HFFc6 (cell line): ENCODE measurements at places on chromosomes 5 and 9. TPM values are rescaled to one million over a fixed set of nuclear protein-coding genes. Genes with fewer than 3 reads are reported as not detected.

PBX3 gene
- total RNA-seq = 29.2 to 42.9 TPM (median 37.5 TPM) in 3 replicates

SPINK4 gene
- total RNA-seq = not detected in 2 replicates

BHMT2 gene
- 0.50 TPM in 1 of 3 replicates, not detected in the others for total RNA-seq

PCDHGA8 gene
- total RNA-seq = 0.68 and 0.85 TPM in 2 replicates

SPATA31C1 gene
- not detected in 3 replicates for total RNA-seq

SPINK13 gene
- total RNA-seq = not detected in 3 replicates

HDAC3 gene
- total RNA-seq = 49.4 to 52.6 TPM (median 49.8 TPM) in 3 replicates

PCDHGA2 gene
- total RNA-seq = 1.6 to 4.4 TPM (median 3.1 TPM) in 3 replicates

GRCh38 chr9:122127396-122127798 is 32.2 kb downstream of the NDUFA8 start:
- no peak overlapping the region for H3K27ac ChIP-seq
- peak overlapping the region; percentile 18; the same call in 1 of the 2 replicates for H3K4me3 ChIP-seq
- DNase-seq = no peak
- no peaks in the 10 kb centered on the region for H3K36me3 ChIP-seq
- H3K4me1 ChIP-seq = peaks cover 24% of the 10 kb centered on the region

- H3K4me3 ChIP-seq = no peak overlapping the region
- H3K27me3 ChIP-seq = peaks cover 12% of the 10 kb centered on the region
- no peaks in the 10 kb centered on the region for H3K36me3 ChIP-seq
- no peak for DNase-seq
- H3K27ac ChIP-seq = no peak overlapping the region
- H3K4me1 ChIP-seq = peaks cover 19% of the 10 kb centered on the region
These were observed 32.7 kb downstream of the MORN5 start for GRCh38 chr9:122192261-122192875.

GRCh38 chr9:89166852-89167251 is 11.8 kb downstream of the SHC3 start:
- DNase-seq = no peak
- no peak overlapping the region for H3K4me3 ChIP-seq
- peaks cover 10% of the 10 kb centered on the region; the same call in 1 of the 2 replicates for H3K4me1 ChIP-seq
- H3K27ac ChIP-seq = no peak overlapping the region
- no peaks in the 10 kb centered on the region for H3K36me3 ChIP-seq

DNA sequence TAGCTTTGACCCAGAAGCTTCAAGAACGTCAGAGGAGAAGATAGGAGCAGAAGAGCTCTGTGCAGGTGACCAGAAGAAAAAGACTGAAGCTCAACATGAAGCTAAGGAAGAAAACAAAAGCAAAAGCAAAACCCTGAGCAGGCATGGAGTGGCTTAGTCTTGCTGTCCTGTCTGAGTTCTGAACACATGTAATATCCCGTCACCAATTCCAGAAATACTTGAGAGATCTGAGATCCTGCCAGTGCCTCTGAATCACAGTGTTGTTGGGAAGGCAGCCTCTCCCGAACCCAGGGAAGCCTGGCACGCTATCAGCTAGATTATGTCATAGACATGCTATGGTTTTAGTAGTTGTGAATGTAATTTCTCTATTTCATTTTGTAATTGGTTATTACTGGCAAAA is 235.7 kb downstream of the ICE1 start:
- H3K27me3 ChIP-seq = no peaks in the 10 kb centered on the region; the same call in 1 of the 2 replicates
- H3K4me3 ChIP-seq = no peak overlapping the region
- peaks cover 9% of the 10 kb centered on the region for H3K36me3 ChIP-seq
- H3K27ac ChIP-seq = no peak overlapping the region
- H3K4me1 ChIP-seq = no peaks in the 10 kb centered on the region

DNA sequence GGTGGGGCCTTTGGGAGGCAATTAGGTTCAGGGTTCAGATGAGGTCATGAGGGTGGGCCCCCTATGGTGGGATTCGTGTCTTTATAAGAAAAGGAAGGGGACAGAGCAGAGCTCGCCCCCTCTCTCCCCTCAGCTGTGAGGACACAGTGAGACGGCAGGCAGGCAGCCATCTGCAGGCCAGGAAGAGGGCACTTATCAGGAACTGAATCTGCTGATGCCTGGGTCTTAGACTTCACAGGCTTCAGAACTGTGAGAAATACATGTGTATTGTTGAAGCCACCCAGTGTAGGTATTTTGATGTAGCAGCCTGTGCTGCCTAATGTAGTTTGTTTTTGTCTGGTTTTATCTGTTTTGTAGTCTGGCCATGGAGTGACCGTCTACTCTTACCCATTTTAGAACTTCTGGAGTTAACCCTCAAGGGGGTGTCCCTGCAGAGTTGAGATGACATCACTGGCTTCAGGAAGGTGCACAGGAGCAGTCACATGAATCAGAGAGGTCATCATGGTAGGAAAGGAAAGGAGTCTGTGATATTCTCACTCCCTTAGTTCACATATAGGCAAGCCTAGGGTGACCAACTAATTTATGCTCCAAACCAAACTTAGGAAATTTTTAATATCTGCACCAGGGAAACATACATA is 71.0 kb downstream of the LRRC70 start:
- no peak for DNase-seq
- no peaks in the 10 kb centered on the region; the same call in 1 of the 2 replicates for H3K36me3 ChIP-seq
- no peak overlapping the region for H3K4me3 ChIP-seq
- H3K27ac ChIP-seq = no peak overlapping the region
- H3K27me3 ChIP-seq = peaks cover 3% of the 10 kb centered on the region

DNA sequence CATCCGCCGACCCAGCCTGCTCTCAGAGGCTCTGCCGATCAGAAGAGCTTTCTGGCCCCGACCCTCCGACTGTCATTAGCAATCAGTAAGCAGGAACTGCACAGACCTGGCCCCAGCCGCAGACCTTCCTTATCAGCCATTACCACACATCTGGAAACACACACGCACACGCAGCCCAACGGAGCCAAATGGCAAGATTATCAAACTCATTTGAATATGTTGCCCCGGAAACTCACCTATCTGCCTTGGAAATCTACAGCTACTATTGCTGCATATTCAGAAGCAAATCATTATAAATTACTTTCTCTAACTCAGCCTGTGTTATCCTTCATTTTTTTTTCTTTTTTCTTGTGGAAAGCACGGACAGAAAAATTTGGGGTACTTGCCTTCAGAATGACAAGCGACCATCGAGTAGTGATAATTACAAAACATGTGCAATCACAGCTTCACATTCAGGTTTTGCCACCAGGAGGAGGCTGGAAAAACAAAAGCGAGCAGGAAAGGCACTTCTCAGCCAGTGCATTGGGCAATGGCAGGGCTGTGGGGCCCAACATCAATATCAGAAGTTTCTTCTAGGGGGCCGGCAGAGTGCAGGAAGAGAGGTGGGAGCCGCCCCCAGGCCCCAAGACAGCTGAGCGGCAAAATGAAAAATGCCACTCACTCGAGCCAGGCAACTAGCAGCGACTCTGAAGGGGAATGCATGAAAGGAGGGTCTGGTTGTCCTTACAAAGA is 122.3 kb downstream of the VAV2 start:
- no peaks in the 10 kb centered on the region for H3K27me3 ChIP-seq
- no peak for DNase-seq
- peaks cover 19% of the 10 kb centered on the region for H3K36me3 ChIP-seq
- H3K4me3 ChIP-seq = no peak overlapping the region
- peaks cover 20% of the 10 kb centered on the region for H3K4me1 ChIP-seq

GRCh38 chr9:87464110-87464991 is 33.3 kb upstream of the DAPK1 start:
- H3K27ac ChIP-seq = no peak overlapping the region
- H3K36me3 ChIP-seq = no peaks in the 10 kb centered on the region
- DNase-seq = no peak
- no peaks in the 10 kb centered on the region for H3K4me1 ChIP-seq

GRCh38 chr5:168324859-168325630 is 33.6 kb downstream of the WWC1 start:
- H3K36me3 ChIP-seq = no peaks in the 10 kb centered on the region
- H3K27me3 ChIP-seq = peaks cover 4% of the 10 kb centered on the region; the same call in 1 of the 2 replicates
- H3K4me1 ChIP-seq = peaks cover 55% of the 10 kb centered on the region
- DNase-seq = no peak

- peaks cover 8% of the 10 kb centered on the region for H3K36me3 ChIP-seq
- no peak overlapping the region for H3K27ac ChIP-seq
- H3K27me3 ChIP-seq = peaks cover 1% of the 10 kb centered on the region
- H3K4me3 ChIP-seq = no peak overlapping the region
These were observed 25.8 kb downstream of the TJP2 start for GRCh38 chr9:69199769-69200470.

DNA sequence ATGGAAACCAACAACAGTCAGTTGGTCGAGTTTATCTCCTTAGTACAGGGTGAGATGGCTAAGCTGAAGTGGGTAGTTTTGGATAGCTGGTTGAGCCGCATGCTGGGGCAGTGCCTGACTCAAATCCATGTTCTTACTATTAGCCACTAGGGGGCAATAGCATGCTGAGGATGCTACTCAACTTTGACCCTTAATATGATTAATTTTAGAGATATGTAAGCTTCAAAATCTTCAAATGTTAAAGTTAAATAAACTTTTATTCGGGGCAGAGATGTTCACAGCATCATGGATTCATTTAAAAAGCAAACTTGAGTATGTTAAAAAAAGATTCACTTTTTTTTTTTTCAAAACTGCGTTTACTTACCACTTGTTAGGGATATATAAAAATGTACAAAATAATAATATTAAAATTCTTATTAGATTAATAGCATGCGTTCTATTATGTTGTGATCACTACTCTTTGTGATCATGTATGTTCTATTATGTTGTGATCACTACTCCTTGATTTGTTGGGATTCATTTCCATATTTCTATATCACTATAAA is 57.0 kb downstream of the C9orf153 start:
- peaks cover 6% of the 10 kb centered on the region; the same call in 1 of the 2 replicates for H3K4me1 ChIP-seq
- peak; percentile 47 for DNase-seq
- no peak overlapping the region for H3K27ac ChIP-seq
- no peak overlapping the region for H3K4me3 ChIP-seq
- no peaks in the 10 kb centered on the region for H3K36me3 ChIP-seq

GRCh38 chr5:149765932-149766331 is 35.8 kb downstream of the PPARGC1B start:
- peaks cover 25% of the 10 kb centered on the region for H3K27me3 ChIP-seq
- DNase-seq = no peak
- no peak overlapping the region for H3K4me3 ChIP-seq
- 0 out of 2 replicates have a peak, but pooled peaks cover 9% of the 10 kb centered on the region for H3K36me3 ChIP-seq
- H3K4me1 ChIP-seq = no peaks in the 10 kb centered on the region

DNA sequence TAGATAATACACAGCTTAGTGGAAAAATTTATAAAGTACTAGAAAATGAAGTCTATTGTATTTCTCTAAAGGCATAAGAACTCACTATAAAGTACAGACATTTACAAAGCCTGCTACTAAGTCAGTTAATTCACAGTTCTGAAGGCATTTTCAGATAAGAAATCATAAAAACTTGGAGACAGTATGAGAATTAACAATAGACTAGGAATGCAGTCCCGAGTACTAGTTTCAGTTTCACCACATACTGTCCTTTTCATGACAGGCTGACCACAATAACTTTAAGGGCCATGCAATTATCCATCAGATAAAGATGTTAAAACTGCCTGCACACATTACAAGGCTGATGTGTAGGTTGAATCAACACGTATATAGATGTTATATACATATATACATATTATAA is 362.6 kb upstream of the SMC2 start:
- no peak overlapping the region for H3K4me3 ChIP-seq
- H3K27me3 ChIP-seq = no peaks in the 10 kb centered on the region
- no peaks in the 10 kb centered on the region for H3K36me3 ChIP-seq
- no peak for DNase-seq
- no peaks in the 10 kb centered on the region for H3K4me1 ChIP-seq
- H3K27ac ChIP-seq = no peak overlapping the region

DNA sequence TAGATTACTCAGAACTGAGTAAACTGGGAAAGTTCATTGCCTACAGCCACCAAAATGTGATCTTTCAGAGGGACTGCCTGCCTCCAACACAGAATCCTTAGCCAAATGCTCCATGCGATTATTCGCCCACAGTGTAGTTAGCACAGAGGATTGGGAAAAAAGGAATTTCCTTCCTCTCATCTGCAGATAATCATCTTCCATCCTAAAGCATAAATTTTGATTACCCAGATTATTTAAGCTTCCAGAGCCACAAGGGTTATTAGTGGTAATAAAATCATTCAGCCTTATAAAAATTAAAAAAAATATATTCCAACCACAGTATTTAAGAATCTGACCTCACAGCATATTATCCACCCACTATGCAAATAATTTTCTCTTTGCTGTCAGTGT is 285.3 kb upstream of the GRAMD2B start:
- no peak overlapping the region for H3K4me3 ChIP-seq
- peaks cover 10% of the 10 kb centered on the region; the same call in 1 of the 2 replicates for H3K4me1 ChIP-seq
- no peak overlapping the region for H3K27ac ChIP-seq
- DNase-seq = no peak
- no peaks in the 10 kb centered on the region; the same call in 1 of the 2 replicates for H3K27me3 ChIP-seq

- peaks cover 34% of the 10 kb centered on the region for H3K27me3 ChIP-seq
- H3K4me1 ChIP-seq = peaks cover 7% of the 10 kb centered on the region; the same call in 1 of the 2 replicates
- H3K4me3 ChIP-seq = peak overlapping the region; percentile 31; the same call in 1 of the 2 replicates
- DNase-seq = no peak
- no peaks in the 10 kb centered on the region for H3K36me3 ChIP-seq
- H3K27ac ChIP-seq = no peak overlapping the region; the same call in 1 of the 2 replicates
These were observed 268.8 kb upstream of the WWC1 start for GRCh38 chr5:168022446-168023169.

GRCh38 chr9:91255327-91255726 is 106.4 kb downstream of the AUH start:
- no peaks in the 10 kb centered on the region; the same call in none of the 2 replicates for H3K27me3 ChIP-seq
- H3K4me1 ChIP-seq = peaks cover 31% of the 10 kb centered on the region
- peak; percentile 65 for DNase-seq
- H3K36me3 ChIP-seq = no peaks in the 10 kb centered on the region
- peak overlapping the region; percentile 71 for H3K4me3 ChIP-seq

- H3K36me3 ChIP-seq = 0 out of 2 replicates have a peak, but pooled peaks cover 4% of the 10 kb centered on the region
- H3K27me3 ChIP-seq = peaks cover 13% of the 10 kb centered on the region
- peak; percentile 59 for DNase-seq
- H3K27ac ChIP-seq = peak overlapping the region; percentile 3; the same call in 1 of the 2 replicates
- peak overlapping the region; percentile 41 for H3K4me3 ChIP-seq
These were observed 132.3 kb upstream of the TAF11L2 start for GRCh38 chr5:17365811-17366138.

DNA sequence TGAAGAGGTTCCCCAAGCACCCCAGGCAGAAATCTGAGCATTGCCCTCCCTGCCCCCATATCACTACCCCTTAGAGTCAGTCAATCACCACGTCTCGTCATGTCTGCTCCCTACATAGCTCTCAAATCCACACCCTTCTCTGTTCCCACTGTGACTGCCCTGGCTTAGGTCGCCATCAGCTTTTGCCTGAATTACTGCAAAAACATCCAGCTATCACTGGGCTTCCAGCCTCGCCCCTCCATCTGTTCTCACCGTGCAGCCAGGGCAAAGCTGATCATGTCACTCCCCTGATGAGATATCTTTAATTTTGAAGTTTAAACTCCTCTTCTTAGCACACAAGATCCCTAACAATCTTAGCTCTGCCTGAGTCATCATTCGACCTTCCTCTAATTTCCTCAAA is 89.6 kb upstream of the TBC1D2 start:
- H3K4me1 ChIP-seq = peaks cover 8% of the 10 kb centered on the region
- H3K27ac ChIP-seq = no peak overlapping the region
- peaks cover 4% of the 10 kb centered on the region; the same call in 1 of the 2 replicates for H3K36me3 ChIP-seq
- no peak overlapping the region for H3K4me3 ChIP-seq

DNA sequence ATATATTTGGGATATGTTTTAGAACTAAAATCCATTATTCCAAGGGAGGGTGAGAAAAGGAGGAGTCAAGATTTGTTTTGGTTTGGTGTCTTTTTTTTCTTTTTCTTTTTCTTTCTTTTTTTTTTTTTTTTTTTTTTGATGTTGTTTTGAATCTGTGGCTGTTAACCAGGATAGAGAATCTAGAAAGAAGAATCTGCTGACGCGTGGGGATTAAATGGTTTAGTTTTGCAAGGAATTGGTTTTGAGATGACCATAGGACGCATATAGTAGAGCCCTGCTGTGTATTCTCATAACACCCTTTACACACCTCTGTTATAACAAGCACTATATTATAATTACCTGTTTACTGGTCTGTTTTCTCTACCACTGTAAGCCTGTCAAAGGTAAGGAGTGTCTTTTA is 9.4 kb downstream of the RABGAP1 start:
- DNase-seq = no peak
- H3K36me3 ChIP-seq = peaks cover 3% of the 10 kb centered on the region; the same call in 1 of the 2 replicates
- H3K4me3 ChIP-seq = no peak overlapping the region
- H3K27ac ChIP-seq = no peak overlapping the region
- H3K4me1 ChIP-seq = peaks cover 56% of the 10 kb centered on the region
- H3K27me3 ChIP-seq = peaks cover 2% of the 10 kb centered on the region; the same call in 1 of the 2 replicates
